SJSA1 (cell line): ENCODE measurements at places on chromosomes 1 and 21. TPM values are rescaled to one million over a fixed set of nuclear protein-coding genes. Genes with fewer than 3 reads are reported as not detected.

The KIF17 gene
- total RNA-seq = 1.9 and 4.0 TPM in 2 replicates

The TFF2 gene
- total RNA-seq = not detected in 2 replicates

The OR14K1 gene
- total RNA-seq = not detected in 2 replicates

The FAAH gene
- total RNA-seq = 0.74 TPM in 1 of 2 replicates, not detected in the other

GRCh38 chr1:91564888-91565701 is 64.4 kb downstream of the CDC7 start:
- no peak for DNase-seq

GRCh38 chr1:192954705-192955265 is 104.4 kb downstream of the UCHL5 start:
- DNase-seq = no peak

DNA sequence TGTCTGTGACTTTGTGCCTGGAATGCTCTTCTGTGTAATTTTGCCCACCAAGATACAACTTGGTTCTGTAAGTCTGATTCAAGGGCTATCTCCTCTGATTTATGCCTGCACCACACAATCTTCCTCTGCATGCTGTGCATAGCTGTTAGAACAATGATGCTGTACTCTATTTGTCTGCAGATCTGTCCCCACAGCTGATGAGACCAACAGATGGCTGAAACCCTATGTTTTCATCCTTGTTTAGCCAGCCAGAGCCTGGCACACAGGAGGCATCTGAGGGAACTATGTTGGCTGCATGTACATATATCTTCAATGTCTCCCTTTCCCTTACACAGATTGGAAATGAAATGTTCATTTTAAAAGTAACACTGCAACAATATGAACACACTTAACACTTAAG is 58.0 kb upstream of the ABCA4 start:
- no peak for DNase-seq

- DNase-seq = no peak
Observed at GRCh38 chr1:42239555-42239954, 75.0 kb upstream of the GUCA2A start.

GRCh38 chr1:26993237-26994019 is at the start of gene TRNP1:
TRNP1 (plus strand) TSS chr1:26993692; CDS start chr1:26993787, 95 bp downstream.
- DNase-seq = peak; percentile 74

The CCDC27 gene
- not detected in 2 replicates for total RNA-seq

GRCh38 chr1:233114159-233114558 is 163.7 kb downstream of the NTPCR start:
- DNase-seq = peak; percentile 48

The MYOG gene
- total RNA-seq = not detected in 2 replicates

DNA sequence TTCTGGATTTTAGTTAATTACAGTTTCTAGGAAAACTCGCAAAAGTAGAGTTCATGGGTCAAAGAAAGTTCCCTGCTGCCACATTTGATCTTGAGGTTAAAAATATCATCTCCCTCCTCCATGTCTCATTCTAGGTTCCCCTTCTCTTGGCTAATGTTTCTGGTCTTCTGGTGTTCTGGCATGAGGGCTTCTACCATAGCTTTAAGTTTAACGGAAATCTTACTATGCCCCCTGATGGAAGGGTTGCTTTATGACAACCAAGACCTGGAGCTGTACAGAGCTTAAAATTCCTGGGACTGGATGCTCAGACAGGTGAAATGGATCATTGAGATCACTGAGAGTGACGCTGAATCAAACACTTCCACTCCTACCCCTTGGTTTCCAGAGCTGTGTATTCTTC is 1881.7 kb downstream of the MRPL39 start:
- DNase-seq = no peak

The ITLN2 gene
- total RNA-seq = not detected in 2 replicates

The GMEB1 gene
- total RNA-seq = 4.4 and 4.7 TPM in 2 replicates

DNA sequence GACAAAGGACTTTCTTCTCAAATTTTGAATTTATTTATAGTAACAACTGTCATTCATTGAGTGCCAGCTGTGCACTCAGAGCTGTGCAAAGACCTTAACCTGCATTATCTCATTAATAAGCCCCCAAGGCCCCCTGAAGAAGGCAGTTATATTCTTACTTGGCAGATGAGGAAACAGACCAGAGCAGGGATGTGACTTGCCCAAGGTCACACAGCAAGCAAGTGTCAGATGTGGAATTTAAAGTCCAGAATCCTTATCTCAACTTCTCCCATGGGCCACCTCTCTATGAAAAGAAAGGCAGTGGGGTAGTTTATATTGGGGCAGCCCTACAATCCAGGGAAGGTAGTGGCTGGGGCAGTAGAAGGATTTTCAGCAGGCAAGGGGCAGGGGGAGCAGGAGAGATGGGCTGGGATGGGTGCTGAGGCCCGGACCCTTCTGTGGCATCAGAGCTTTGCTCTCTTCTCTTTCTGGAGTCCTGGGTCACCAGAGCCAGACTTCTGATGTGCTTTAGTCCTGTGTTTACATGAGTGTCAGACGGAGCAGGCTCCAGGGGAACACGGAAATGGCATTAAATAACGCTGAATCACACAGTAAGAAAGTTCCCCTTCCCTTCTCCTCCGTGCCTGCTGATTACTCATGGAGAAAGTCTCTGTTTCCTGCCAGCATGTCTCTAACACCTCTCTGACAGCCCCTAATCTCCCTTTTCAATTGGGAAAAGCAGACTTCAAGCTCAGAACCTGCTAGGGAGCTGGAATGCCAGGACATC is 39.5 kb downstream of the EPHB2 start:
- peak; percentile 82 for DNase-seq

DNA sequence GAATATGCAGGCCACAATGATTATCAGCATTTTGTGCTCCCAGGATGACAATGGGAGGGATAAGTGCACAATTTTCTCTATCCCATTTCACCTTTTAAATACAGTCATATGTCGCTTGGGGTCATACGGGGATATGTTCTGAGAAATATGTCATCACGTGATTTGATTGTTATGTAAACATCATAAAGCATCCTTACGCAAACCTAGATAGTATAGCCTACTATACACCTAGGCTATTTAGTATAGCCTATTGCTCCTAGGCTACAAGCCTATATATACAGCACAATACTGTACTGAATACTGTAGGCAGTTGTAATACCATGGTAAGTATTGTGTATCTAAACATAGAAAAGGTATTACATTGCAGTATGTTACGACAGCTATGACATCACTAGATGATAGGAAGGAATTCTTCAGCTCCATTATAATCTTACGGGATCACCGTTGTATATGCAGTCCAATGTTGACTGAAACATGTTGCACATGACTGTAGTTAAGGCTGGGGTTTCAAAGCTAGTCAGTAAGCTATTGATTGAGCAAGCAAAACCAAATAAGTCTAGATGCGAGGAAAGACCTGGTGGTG is 18.9 kb downstream of the RUSC1 start:
- DNase-seq = no peak

The ETV3L gene
- not detected in 2 replicates for total RNA-seq

DNA sequence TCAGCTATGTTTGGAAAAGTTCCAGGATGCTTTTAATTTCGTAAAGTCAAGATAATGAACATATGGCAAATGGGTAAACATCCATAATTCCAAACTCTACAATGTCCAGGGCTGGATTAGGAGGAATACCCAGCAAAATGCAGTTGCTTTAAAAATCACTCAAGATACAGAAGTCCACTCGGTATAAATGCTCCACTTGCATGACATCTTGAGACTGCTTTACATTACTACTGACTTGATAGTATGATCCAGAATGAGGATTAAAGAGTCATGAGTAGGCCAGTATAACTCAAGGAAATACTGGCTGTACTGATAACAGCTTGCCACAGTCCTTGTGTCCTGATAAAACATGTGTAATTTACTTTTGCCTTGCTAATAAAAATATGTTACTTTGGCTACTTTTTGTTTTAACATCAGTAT is 58.3 kb upstream of the ANGPTL3 start:
- no peak for DNase-seq

The AMY1C gene
- not detected in 2 replicates for total RNA-seq

The RNU1-4 gene
- under 0.01 and 294 TPM in 2 replicates for total RNA-seq
